ENCODE measurements at places on chromosomes 2 and 18.

DNA sequence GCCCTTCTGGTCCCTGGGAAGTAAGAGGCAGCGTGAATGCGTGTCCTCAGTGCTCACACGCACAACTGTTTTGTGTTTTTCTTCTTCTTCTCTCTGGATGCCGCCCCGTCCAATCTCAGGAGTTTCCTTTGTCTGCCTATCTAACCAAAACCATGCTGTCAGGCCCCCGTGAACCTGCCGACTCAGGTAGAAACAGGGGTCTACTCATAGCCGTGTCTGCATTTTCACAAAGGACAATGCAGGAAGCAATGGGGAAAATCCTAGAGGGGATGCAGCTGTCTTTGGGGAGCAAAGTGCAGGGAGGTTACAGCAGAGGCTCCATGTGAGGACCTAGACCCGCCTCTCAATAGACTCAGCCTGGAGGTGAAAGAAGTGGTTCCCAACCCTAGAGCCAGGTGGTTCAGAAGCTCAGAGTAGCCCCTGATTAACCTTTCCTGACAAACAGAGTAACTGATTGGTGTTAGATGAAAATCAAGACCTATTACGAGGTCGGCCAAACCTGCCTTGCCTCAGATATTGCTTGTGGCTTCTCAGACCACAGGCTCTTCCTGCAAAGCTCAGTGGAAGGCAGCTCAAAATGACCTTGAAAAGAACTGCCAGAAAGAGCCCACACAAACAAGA, 49.3 kb downstream of the CD226 start:
- DNase-seq: no peak

- no peak for DNase-seq
Observed at GRCh38 chr2:79585701-79586433, 73.0 kb downstream of the CTNNA2 start.

DNA sequence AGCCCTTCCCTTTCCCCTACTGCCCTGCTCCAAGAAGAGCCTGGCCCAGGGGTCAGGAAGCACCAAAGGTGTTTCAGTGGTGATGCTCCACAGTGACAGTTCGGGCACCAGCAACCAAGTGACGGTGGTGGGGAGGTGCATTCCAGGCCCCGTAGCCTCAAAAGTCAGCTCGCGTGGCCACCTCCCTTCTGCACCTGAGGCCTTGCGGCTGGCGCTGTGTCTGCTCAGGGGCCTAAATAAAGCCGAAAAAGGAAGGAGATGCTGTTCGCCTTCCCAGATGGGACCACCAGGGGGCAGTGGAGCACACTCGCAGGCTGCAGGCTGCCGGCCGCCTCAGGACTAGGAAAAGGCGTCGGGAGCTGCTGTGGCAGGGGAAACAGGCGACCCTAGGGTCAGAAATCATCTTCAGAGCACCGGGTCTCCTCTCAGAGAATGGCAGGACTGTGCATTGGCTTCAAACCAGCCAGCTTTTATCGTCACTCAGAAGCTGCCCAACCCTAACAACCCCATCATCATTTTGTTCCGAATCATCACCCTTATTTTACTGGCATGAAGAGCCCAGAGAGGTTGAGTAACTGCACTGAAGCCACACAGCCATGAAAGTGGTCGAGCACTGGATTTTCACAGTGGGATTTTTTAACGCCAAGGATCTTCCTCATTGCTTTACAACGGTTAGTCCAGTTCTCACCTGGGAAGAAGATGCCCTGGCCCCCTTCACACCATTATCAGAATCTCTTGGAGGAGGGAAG, 213.0 kb upstream of the CELF4 start:
- no peak for DNase-seq

DNA sequence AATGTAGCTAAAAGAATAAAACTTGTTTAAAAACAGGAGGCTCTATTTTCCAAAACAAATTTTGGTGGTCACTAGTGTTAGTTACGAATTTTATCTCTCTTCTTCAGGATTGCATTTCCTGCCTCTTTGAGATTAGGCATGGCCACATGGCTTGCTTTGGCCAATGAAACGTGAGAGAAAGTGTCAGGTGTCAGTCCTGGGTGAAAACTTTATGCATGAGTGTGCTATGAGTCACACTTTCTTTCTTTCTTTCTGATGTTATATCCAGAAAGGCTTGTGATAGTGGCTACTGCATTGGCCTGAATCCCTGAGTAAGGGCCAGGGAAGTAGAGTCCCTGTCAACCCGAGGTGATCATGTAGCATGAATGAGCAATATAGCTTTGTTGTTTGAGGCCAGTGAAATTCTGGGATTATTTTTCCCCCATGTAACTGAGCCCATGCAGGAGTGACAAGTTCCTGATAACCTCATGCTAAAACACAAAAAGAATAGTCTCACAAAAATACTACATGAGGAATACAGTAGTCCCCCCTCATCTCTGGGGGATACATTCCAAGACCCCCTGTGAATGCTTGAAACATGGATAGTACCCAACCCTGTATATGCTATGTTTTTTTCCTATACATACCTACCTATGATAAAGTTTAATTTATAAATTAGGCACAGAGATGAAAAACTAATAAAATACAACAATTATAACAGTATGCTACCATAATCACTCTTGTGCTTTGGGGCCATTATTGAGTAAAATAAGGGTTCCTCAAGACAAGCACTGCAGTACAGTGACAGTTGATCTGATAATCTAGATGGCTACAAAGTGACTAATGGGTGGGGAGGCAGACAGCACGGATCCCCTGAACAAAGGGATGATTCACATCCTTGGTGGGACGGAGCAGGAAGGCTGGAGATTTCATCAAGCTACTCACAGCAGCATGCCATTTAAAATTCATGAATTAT, 109.5 kb downstream of the CDC42EP3 start:
- DNase-seq: no peak

- DNase-seq: no peak
Observed at GRCh38 chr2:160227293-160227915, 27.3 kb upstream of the ITGB6 start.

- DNase-seq: no peak
Observed at GRCh38 chr2:136497709-136498108, 267.6 kb upstream of the THSD7B start.

- no peak for DNase-seq
Observed at GRCh38 chr2:231957913-231958763, 3.4 kb upstream of the DIS3L2 start.

DNA sequence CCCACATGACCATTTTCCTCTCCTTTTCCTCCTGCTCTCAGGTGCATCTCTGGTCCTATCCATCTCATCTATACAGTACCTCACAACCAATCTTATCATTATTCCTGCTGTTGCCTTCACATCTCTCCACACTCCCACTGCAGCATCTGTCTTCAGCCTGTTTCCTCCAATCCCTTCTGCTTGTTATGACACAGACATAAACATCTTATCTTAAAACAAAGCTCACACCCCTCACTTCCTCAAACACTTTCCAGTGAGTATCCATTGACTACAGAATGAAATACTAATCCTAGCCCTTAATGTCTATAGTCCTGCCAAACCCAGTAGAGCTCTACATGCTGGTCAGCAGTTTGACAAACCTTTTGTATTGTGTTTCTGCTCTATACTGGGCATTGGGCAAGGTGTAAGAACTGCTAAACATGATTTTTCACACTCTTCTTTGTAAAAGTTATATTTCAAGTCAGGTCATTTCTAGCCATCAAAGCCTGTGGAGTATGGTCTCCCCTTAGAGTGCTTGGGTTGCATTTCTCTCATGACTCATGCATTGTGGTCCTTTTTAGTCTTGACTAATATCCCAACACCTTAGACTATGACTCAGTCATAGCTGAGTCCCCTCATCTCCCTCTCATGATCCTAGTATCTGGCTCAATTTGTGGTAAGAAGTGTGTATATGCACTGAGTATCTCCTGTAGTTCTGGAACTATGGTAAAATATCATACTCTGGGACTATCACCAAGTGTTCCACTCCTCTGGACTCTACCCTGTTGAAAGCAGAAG, 187.0 kb downstream of the CYRIA start:
- no peak for DNase-seq

DNA sequence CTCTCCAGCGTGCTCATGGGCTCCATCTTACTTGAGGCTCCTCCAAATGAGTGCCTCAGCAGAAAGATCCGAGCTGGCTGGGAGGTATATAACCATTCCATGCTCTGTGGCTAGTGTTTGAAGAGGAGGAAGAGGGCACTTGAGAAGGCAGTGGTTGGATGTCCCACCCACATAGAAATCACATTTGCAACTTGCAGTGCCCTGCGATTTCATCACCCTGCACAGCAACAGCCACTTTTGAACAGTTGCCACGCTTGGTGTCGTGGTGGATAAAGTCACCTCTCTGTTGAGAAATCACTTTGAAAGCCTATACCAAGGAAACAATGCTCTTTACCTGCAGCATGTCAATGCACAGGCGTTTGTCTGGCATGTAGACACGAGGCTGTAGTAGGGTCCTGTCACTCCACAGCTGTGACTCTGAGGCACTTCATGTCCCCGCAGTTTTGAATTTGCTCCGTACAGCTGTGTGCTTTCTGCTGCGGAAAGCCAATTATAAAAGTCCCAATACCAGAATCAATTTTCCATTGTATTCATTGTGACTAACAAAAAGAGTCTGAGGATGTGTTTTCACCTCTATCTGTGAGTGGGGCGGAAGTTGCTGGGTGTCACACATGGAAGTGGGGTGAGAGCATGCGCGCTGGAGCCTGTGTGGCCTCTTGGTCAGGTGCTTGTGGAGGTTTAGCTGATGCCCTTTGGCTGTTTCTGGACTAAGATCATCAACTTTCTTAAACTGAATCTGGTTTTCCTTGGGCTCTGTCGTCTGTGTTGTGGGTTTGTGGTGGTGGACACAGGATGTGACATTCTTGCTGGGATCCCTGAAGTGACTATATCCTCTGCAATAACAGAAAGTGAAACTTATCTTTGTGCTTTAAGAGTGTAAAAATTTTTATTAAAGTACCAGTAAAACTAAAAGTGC, 2.8 kb downstream of the CNDP2 start:
- DNase-seq: peak; percentile 66

GRCh38 chr18:11008505-11008904, 140.9 kb downstream of the PIEZO2 start:
- DNase-seq: no peak

GRCh38 chr2:10412380-10412779, 35.7 kb downstream of the ODC1 start:
- DNase-seq: no peak

DNA sequence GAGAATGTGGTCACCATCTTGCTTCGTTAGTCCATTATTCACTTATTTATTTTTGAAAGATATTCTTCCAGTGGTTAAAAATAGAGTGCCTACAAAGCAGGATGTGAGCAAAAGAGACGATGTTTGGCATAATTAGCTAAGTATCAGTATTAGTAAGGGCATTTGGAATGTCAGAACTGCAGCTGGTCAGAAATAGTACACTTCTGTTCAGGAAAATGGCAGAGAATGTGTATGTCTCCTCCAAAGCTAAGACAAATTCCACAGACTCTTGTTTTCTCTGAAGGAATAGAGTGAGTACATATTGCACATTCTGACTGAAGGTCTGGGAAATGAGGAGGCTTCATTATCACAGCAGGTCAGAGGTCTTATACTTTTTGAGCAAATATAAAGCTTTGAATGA, 209.0 kb downstream of the L3MBTL4 start:
- DNase-seq: no peak

- no peak for DNase-seq
Observed at GRCh38 chr2:65377556-65378192, 54.7 kb downstream of the SPRED2 start.

- DNase-seq: peak; percentile 43
Observed at GRCh38 chr18:9094307-9095226, 7.9 kb upstream of the NDUFV2 start.

- DNase-seq: no peak
Observed at GRCh38 chr2:127386246-127386645, 1.5 kb downstream of the MAP3K2 start.

GRCh38 chr2:47083886-47084687, 71.0 kb downstream of the STPG4 start:
- DNase-seq: no peak

- no peak for DNase-seq
Observed at GRCh38 chr2:1282552-1282951, 130.7 kb upstream of the TPO start.

GRCh38 chr2:54330926-54331835, 75.2 kb upstream of the TSPYL6 start:
- no peak for DNase-seq

DNA sequence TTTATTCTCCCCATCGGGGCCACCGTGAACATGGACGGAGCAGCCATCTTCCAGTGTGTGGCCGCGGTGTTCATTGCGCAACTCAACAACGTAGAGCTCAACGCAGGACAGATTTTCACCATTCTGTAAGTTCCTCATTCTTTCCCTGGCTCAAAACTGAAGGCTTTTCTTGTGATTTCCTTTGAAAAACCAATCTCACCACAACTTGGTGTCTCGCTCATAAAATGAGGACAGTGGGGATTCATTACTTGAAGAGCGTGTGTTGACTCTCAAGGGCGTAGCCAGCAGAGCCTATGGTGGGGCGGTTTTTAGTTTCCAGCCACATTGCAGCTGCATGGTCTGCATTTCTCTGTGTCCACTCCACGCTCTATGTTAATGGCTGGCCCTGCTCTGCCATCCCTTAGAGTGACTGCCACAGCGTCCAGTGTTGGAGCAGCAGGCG, 29.0 kb downstream of the SLC1A4 start:
- no peak for DNase-seq

DNA sequence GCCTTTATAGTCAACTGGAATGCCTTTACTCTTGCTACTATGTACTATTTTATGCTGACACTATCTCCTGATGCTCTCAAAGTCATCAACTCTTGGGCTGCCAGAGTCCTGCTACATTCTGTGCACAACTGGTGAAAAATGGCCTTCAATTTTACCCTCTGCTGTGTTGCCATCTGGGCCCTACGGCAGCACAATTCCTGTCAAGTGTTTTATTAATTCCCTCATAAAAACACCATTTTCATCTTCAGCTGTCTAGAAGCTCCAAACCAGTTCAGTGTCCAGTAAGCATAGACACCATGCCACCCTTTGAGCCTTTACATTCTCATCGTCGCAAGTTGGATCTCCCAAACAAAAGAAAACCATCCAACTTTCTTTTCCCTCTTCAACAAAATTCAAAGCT, 26.5 kb downstream of the CALCRL start:
- no peak for DNase-seq
